CD4-positive, alpha-beta T cell (primary cell): ENCODE measurements at places on chromosomes 4 and X. TPM values are rescaled to one million over a fixed set of nuclear protein-coding genes. Genes with fewer than 3 reads are reported as not detected.

The HOPX gene
- total RNA-seq = 4.3 TPM

The MAGEA10 gene
- total RNA-seq = not detected

The DSPP gene
- not detected for total RNA-seq

The TLL1 gene
- total RNA-seq = not detected

The TNMD gene
- total RNA-seq = not detected

The HERC3 gene
- total RNA-seq = 66.4 TPM

The CHRNA9 gene
- not detected for total RNA-seq

The RNF150 gene
- not detected for total RNA-seq

The SLIT2 gene
- total RNA-seq = not detected

- H3K27me3 ChIP-seq = no peaks in the 10 kb centered on the region
- DNase-seq = no peak
- H3K4me1 ChIP-seq = no peaks in the 10 kb centered on the region
- H3K27ac ChIP-seq = no peak overlapping the region
- H3K36me3 ChIP-seq = no peaks in the 10 kb centered on the region
Measured at GRCh38 chr4:100811046-100811445, 293.2 kb upstream of the EMCN start.

DNA sequence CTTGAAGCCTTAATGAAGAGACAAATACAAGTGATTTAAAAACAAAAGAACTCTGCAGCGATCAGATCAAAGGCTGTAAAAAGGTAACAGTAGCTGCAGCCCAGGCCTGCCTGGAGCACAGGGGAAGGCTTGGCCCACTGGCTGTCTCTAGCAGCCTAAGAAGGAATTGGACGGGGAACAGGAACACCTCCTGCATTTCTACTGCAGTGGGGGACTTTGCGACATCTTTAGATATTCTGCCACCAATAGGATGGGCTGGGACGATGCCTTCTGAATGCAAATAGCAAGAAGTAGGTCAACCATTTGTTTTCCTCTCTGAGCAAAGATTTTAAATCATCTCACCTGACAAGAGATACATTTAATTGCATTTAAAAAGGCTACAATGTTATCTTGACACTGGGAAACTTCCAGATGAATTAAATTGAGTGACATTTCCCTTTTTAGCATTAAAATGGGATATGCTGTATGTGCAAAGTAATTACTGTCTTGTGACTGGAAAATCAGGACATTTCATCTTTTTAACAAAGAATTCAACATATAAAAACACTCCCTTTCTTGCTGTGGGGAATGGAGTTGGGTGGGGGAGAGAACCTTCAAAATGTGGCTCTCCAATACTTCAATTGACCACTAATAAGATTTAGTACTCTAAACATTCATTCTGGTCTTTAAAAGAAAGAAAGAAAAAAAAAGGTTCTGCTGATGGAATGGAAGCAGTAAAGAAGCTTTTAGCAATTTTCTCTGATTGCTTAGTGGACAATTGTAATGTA is 70.0 kb downstream of the NYX start:
- H3K27ac ChIP-seq = no peak overlapping the region
- peak; percentile 6 for DNase-seq
- peaks cover 13% of the 10 kb centered on the region for H3K4me1 ChIP-seq
- H3K36me3 ChIP-seq = peaks cover 7% of the 10 kb centered on the region
- no peaks in the 10 kb centered on the region for H3K27me3 ChIP-seq

DNA sequence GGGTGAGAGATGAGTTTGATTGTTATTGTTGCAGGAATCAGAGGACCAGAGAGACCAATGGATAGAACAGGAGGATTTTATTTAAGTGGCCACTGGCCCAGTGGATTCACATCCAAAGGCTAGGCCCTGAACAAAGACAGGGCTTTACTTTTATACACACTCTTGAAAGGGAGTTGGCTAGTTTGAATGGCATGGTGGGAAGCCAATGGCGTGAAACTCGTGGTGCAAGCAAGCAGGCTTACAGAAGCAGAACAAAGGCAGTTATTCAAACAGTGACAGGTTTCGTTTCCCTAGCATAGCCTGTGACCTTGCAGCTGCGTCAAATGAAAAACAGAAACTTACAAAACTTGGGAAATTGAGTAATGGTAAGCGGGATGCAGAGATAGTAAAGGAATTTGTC is 110.2 kb upstream of the PRDX4 start:
- peaks cover 2% of the 10 kb centered on the region for H3K27me3 ChIP-seq
- H3K4me1 ChIP-seq = no peaks in the 10 kb centered on the region
- no peak overlapping the region for H3K27ac ChIP-seq
- no peaks in the 10 kb centered on the region for H3K36me3 ChIP-seq
- DNase-seq = no peak
- H3K4me3 ChIP-seq = no peak overlapping the region

GRCh38 chrX:7269991-7270390 is 122.0 kb upstream of the PUDP start:
- H3K4me3 ChIP-seq = no peak overlapping the region
- no peak overlapping the region for H3K27ac ChIP-seq
- H3K27me3 ChIP-seq = no peaks in the 10 kb centered on the region

- no peaks in the 10 kb centered on the region for H3K4me1 ChIP-seq
- no peak overlapping the region for H3K27ac ChIP-seq
- no peaks in the 10 kb centered on the region for H3K27me3 ChIP-seq
- H3K36me3 ChIP-seq = no peaks in the 10 kb centered on the region
- no peak overlapping the region for H3K4me3 ChIP-seq
- DNase-seq = no peak
Measured at GRCh38 chr4:132958457-132959263, 190.4 kb upstream of the PCDH10 start.

GRCh38 chr4:2462218-2462991 is 6.5 kb upstream of the RNF4 start:
- peaks cover 18% of the 10 kb centered on the region for H3K4me1 ChIP-seq
- peaks cover 5% of the 10 kb centered on the region for H3K27me3 ChIP-seq
- no peak overlapping the region for H3K27ac ChIP-seq
- H3K4me3 ChIP-seq = no peak overlapping the region
- no peaks in the 10 kb centered on the region for H3K36me3 ChIP-seq

- no peak overlapping the region for H3K27ac ChIP-seq
- H3K36me3 ChIP-seq = no peaks in the 10 kb centered on the region
- no peaks in the 10 kb centered on the region for H3K4me1 ChIP-seq
- no peaks in the 10 kb centered on the region for H3K27me3 ChIP-seq
Measured at GRCh38 chrX:140572724-140573123, 67.9 kb upstream of the SOX3 start.

GRCh38 chr4:94758141-94758699 is 465 bp downstream of the BMPR1B start:
- H3K27ac ChIP-seq = no peak overlapping the region
- H3K27me3 ChIP-seq = peaks cover 80% of the 10 kb centered on the region
- H3K4me1 ChIP-seq = peaks cover 5% of the 10 kb centered on the region
- H3K4me3 ChIP-seq = no peak overlapping the region
- DNase-seq = no peak

- no peak overlapping the region for H3K4me3 ChIP-seq
- no peaks in the 10 kb centered on the region for H3K4me1 ChIP-seq
- H3K36me3 ChIP-seq = no peaks in the 10 kb centered on the region
- H3K27me3 ChIP-seq = no peaks in the 10 kb centered on the region
- no peak overlapping the region for H3K27ac ChIP-seq
- no peak for DNase-seq
Measured at GRCh38 chr4:69888336-69888735, 28.4 kb upstream of the SULT1E1 start.

- H3K27me3 ChIP-seq = no peaks in the 10 kb centered on the region
- H3K27ac ChIP-seq = no peak overlapping the region
- no peak for DNase-seq
- H3K4me3 ChIP-seq = no peak overlapping the region
Measured at GRCh38 chrX:135346975-135347374, 37.7 kb downstream of the ETDC start.

GRCh38 chr4:137545461-137545861 is 13.2 kb upstream of the PCDH18 start:
- DNase-seq = no peak
- no peaks in the 10 kb centered on the region for H3K4me1 ChIP-seq
- no peak overlapping the region for H3K27ac ChIP-seq
- H3K36me3 ChIP-seq = no peaks in the 10 kb centered on the region
- no peak overlapping the region for H3K4me3 ChIP-seq

- no peak overlapping the region for H3K4me3 ChIP-seq
- no peaks in the 10 kb centered on the region for H3K4me1 ChIP-seq
- no peak for DNase-seq
- H3K27ac ChIP-seq = no peak overlapping the region
- H3K27me3 ChIP-seq = no peaks in the 10 kb centered on the region
- H3K36me3 ChIP-seq = no peaks in the 10 kb centered on the region
Measured at GRCh38 chr4:157185363-157185762, 35.2 kb upstream of the GRIA2 start.

- no peaks in the 10 kb centered on the region for H3K4me1 ChIP-seq
- no peak for DNase-seq
- no peaks in the 10 kb centered on the region for H3K36me3 ChIP-seq
- H3K4me3 ChIP-seq = no peak overlapping the region
Measured at GRCh38 chr4:120557372-120557771, 365.2 kb downstream of the PRDM5 start.

- peaks cover 5% of the 10 kb centered on the region for H3K4me1 ChIP-seq
- no peaks in the 10 kb centered on the region for H3K36me3 ChIP-seq
- no peak overlapping the region for H3K4me3 ChIP-seq
- no peaks in the 10 kb centered on the region for H3K27me3 ChIP-seq
- DNase-seq = no peak
Measured at GRCh38 chr4:186628058-186628711, 72.8 kb upstream of the MTNR1A start.

- no peaks in the 10 kb centered on the region for H3K4me1 ChIP-seq
- DNase-seq = no peak
- H3K27me3 ChIP-seq = no peaks in the 10 kb centered on the region
- H3K27ac ChIP-seq = no peak overlapping the region
- no peak overlapping the region for H3K4me3 ChIP-seq
Measured at GRCh38 chr4:98771959-98772632, 113.7 kb upstream of the TSPAN5 start.

- H3K36me3 ChIP-seq = no peaks in the 10 kb centered on the region
- no peak overlapping the region for H3K4me3 ChIP-seq
- no peak for DNase-seq
- H3K27ac ChIP-seq = no peak overlapping the region
Measured at GRCh38 chrX:51456814-51457213, 39.6 kb downstream of the NUDT11 start.

DNA sequence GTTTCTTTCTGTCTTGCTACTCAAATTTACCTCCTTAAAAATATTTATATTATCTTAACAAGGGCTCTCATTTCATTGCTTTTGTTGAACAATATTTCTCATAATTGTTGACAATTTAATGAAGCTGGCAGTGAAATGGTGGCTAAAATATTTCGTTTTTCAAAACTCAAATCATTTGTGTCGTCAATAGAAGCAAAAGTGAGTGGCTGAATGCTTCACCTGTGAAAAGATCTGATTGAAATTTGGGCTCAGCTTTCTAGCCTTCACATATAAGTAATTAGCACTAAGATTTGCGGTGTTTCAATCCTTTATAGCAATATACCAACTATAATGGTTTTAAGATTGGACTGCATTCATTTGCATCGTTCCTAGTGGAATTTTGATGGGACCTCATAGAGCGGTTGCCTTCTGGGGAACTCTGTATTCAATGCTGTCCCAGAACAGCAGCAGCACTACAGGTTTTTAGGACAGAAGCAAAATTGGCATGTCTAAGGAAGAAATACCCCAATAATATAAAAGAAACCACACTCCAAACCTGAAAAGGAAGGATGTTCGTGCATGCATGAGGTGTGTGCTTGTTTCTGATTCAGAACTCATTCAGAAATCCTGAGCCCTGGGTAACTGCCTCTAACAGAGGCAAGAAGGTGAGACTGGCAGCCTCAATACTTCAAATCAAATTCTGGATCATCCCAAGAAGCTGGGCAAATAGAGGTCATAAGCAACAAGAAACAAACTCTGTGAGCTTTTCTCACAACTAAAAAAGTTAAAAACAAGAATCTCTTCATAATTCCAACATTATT is 2.5 kb downstream of the CXCL1 start:
- H3K27me3 ChIP-seq = peaks cover 3% of the 10 kb centered on the region
- H3K4me1 ChIP-seq = no peaks in the 10 kb centered on the region
- no peaks in the 10 kb centered on the region for H3K36me3 ChIP-seq

DNA sequence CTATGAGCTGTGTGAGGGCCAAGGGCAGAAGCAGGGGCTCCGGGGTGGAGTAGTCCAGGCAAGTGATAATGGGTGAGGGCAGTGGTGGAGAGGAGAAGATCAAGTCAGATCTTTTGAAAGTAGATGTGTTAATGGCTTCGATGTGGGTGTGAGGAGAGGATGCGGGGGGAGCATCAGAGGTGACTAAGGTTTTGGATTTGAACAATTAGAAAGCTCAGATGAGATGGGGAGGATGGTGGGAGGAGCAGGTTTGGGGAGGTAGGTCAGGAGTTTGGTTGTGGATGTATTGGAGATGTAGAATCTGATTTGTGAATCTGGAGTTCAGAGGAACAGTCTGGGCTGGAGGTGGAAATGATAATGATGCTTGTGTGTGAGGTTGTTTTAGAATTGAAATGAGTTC is 4.6 kb downstream of the FTSJ1 start:
- no peak overlapping the region for H3K4me3 ChIP-seq
- H3K36me3 ChIP-seq = peaks cover 40% of the 10 kb centered on the region
- H3K4me1 ChIP-seq = peaks cover 19% of the 10 kb centered on the region
- H3K27me3 ChIP-seq = no peaks in the 10 kb centered on the region
- H3K27ac ChIP-seq = no peak overlapping the region

- H3K36me3 ChIP-seq = no peaks in the 10 kb centered on the region
- H3K4me3 ChIP-seq = no peak overlapping the region
- no peak for DNase-seq
- no peaks in the 10 kb centered on the region for H3K4me1 ChIP-seq
- no peak overlapping the region for H3K27ac ChIP-seq
Measured at GRCh38 chr4:71498002-71498401, 159.2 kb downstream of the SLC4A4 start.

DNA sequence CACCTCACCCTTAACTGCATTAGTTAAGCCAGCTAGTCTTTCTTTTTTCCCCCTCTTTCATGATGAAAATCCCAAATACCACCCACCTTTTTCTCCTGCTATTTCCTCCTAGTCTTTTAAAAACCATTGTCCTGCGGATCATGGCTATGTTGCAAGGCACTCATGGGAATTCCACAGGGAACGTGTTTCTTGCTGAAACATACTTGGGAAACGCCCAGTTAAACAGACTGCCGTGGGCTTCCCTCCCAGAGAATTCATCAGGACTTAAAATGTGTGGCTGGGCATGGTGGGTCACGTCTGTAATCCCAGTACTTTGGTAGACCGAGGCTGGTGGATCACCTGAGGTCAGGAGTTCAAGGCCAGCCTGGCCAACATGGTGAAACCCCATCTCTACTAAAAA is 32.2 kb downstream of the XG start:
- H3K4me3 ChIP-seq = no peak overlapping the region
- H3K36me3 ChIP-seq = no peaks in the 10 kb centered on the region
- H3K27me3 ChIP-seq = no peaks in the 10 kb centered on the region
- DNase-seq = no peak
- peaks cover 3% of the 10 kb centered on the region for H3K4me1 ChIP-seq

DNA sequence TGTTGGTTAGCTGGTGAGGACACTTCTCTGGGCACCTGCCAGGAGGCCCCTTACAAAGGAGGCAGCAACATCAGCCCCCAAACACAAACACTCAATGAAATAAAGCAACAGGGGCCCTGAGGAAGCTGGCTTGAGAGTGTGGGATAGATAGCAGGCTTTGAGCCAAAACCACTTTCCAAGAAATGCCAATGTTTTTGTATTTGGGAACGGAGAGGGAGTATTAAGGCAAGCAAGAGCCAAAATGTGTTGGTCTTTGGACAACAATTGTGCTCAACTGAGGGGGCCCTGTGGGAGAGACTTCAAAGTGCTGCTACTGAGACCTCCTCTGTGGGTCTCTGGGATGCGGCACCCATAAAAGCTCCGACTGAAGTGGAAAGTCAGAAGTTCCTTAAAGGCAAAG is 41.0 kb downstream of the RAI2 start:
- H3K27ac ChIP-seq = no peak overlapping the region
- no peaks in the 10 kb centered on the region for H3K4me1 ChIP-seq
- no peak for DNase-seq
- no peak overlapping the region for H3K4me3 ChIP-seq
